ENCODE measurements at places on chromosomes 1 and 21.
A peak's percentile ranks its signal among the peaks of the same experiment; 100 is the strongest.

DNA sequence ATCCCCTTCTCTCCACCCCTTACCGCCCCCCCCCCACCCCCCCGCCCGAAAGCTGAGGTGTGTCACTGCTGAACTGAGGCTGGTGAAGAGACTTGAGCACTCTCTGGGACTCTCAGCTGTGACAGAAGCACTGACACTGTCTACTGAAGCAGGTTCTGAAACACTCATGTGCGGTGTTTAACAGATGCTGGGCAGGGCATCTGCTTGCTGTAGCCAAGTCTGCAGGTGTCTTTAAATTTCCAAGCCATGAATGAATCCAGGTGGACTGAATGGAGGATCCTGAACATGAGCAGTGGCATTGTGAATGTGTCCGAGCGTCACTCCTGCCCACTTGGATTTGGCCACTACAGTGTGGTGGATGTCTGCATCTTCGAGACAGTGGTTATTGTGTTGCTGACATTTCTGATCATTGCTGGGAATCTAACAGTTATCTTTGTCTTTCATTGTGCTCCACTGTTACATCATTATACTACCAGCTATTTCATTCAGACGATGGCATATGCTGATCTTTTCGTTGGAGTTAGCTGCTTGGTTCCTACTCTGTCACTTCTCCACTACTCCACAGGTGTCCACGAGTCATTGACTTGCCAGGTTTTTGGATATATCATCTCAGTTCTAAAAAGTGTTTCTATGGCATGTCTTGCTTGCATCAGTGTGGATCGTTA is at the start of gene GPR52:
Gene GPR52 (plus strand): TSS at position 99 of the 665 bp plus-strand sequence. CDS start 148 bp downstream, at position 247.
- no peak for DNase-seq

GRCh38 chr1:214582289-214582891 is 20.6 kb upstream of the CENPF start:
- no peak for DNase-seq

DNA sequence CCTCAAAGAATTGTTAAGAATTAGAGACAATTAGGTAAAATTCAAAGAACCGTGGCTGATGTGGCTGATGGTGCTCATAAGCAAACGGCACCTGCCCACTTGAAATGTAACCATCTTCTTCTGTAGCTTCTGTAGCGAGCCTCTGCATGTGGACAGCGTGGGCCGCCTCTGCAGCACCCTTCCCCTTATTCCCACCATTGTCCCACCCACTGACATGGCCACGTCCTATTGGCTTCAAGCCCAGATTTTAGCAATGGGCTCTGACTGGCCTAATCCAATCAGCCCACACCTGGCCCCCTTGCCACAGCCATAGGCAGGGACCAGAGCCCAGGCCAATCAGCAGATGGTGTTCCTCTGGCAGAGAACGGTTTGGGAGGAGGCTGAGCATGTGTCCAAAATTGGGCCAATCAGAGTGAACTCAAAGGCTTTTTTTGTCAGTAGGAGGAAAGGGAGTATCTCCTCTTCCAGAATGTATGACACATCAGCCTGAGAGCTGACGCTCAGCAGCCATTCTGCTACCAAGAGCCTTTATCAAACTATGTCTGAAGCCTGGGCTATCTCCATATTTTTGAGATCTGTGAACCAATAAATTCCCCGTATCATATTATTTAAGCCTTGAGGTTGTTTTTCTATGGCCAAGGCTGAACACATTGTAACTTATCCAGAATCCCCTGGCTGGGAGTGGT is 518.5 kb downstream of the SMYD3 start:
- no peak for DNase-seq

- no peak for DNase-seq
These were observed 144.3 kb downstream of the ST6GALNAC3 start for GRCh38 chr1:76218888-76219287.

DNA sequence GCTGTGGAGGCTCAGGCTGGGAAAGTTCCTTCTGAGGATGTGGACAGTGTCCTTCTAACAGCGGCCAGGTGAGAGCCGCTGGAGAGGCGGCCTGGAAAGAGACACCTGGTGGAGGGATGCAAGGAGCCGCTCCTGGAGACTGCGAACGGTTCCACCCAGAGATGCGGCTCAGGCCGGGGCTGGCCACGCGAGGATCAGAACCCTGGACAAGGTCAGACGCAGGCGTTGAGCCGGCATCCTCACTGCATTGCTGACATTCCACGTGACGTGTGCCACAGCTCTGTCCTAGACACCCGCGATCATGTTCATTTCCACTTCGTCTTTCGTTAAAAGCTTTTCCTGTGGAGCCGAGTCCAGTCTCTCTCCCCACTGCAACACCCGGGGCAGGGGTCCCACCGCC is 28.8 kb downstream of the CFAP74 start:
- no peak for DNase-seq

- no peak for DNase-seq
These were observed 304.7 kb upstream of the USP25 start for GRCh38 chr21:15425049-15425448.

GRCh38 chr1:85718678-85719340 is 10.6 kb upstream of the ZNHIT6 start:
- DNase-seq: no peak

- no peak for DNase-seq
These were observed 1.0 kb downstream of the S100A4 start for GRCh38 chr1:153544453-153545066.

DNA sequence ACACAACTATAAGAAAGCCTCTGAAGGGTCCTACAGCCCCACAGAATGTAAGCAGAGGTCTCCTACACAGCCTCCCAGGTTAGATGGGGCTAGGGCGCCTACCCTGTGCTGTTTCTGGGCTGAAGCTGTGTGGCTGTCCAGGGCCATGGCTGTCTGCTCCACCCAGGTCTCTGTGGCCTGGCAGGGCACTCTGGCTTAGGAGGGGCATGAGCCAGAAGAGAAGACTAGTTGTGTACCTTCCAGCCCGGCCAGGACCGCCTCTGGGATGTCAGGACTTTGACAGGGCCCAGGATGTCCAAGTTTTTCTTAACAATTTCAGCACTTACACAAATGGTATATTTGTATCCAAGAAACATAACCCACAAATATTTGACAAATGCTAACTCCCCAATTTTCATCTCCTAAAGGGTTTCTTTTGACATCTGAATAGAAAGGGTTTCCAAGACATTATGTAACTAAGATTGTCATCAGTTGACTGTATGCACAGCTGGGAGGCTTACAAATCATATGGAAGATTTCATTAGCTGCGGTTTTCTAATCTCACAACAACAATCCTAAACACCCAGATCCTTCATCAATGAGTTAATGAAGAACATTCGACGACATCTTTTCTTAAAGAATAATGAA is 80.5 kb downstream of the HSF2BP start:
- no peak for DNase-seq

DNA sequence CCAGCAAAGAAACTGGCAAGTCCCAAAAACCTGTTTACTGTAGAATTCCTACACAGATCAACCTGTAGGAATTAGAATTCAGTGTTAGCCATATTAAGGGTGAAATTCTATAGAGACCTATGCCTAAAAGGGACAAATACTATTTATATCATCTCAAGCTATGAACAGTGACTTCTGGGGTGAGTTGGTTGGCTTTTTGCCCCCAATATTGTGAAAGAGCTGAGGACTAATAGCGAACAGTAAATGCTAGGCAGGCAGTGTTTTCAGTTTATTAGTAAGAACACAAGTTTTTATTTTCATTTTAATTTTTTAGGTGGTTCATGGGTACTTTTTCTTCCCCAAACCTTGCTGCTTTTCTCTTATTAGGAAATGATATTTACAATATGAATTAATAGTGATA is 15.3 kb downstream of the SLC16A4 start:
- DNase-seq: no peak

GRCh38 chr1:97457446-97458089 is 463.3 kb downstream of the DPYD start:
- DNase-seq: no peak

DNA sequence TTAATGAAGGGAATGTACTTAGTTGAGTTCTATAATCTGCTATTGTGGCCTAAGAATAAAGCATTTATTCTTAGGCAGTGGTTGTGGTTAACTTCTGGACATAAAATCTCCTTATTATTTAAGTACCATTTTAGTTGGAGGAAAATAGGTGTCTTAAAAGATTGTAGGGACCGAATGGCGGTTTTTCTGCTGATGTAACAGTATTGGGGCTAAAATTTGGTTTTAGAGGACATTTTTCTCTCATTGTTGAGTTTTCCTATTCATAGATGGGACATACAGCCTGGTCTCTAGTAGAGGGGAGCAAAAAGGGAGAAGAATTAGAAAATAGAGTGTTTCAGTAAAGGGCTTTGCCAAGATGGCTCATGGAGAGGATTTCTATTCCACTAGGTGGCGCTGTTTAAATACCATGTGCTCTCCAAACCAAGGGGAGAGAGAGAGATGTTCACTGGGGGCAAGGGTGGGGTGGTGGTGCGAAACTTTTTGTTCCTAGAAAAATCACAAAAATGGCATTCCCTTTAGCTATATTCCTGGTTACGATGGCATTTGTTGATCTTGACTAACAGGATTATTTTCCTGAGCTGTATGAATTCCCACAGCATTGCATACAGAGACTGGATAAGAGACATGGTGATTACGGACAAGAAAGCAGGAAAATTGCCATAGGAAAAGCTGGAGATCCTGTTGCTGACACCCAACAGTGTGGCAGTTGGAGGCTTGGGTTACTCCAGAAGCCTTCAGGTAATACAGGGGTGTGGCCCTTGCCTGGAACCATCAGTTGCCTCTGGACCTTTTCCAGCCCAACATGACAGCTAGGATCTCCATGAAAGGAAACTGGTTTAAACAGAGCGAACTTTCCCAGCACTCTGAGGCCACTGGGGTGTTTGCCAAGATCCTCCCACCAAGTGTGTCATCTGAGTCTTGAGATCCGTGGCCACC is 18.2 kb upstream of the FCGR2A start:
- no peak for DNase-seq

GRCh38 chr1:49527606-49528305 is 496.0 kb downstream of the AGBL4 start:
- DNase-seq: no peak

DNA sequence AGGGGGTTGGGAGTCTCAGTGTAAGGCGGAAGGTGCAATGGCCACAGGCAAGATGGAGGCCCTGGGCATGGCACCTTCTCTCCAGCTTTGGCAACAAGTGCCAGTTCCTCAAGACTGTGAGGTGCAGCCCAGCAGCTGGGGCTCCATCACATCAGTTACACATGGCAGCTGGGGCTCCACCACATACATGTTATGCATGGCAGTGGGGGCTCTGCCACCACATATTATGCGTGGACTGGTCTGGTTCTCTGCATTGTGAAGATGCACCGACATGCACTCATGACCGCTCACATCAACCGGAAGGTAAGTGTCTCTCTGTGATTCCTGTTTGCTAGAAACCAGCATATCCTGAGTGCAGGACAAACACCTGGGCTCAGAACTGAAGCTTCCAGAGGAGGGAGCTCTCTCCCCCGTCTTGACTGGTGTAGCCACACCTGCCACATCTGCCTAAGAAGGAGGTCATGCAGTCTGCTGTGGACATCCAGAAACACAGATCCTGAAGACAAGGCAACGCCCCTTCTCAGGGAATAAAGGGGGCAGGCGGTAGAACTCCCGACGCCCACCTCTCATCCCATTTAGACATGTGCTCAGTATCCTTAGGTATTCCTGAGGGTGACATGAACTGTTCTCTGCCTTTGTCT is 104.1 kb upstream of the TMPRSS2 start:
- no peak for DNase-seq

- DNase-seq: no peak
These were observed 339.9 kb upstream of the OLFM3 start for GRCh38 chr1:102336602-102337001.

GRCh38 chr21:39602076-39602689 is 10.6 kb upstream of the B3GALT5 start:
- no peak for DNase-seq

- no peak for DNase-seq
These were observed 7.7 kb downstream of the TTLL10 start for GRCh38 chr1:1181129-1181937.

GRCh38 chr1:117189726-117190125 is 21.0 kb downstream of the VTCN1 start:
- DNase-seq: no peak

GRCh38 chr1:203465948-203466347 is 9.7 kb upstream of the PRELP start:
- no peak for DNase-seq

DNA sequence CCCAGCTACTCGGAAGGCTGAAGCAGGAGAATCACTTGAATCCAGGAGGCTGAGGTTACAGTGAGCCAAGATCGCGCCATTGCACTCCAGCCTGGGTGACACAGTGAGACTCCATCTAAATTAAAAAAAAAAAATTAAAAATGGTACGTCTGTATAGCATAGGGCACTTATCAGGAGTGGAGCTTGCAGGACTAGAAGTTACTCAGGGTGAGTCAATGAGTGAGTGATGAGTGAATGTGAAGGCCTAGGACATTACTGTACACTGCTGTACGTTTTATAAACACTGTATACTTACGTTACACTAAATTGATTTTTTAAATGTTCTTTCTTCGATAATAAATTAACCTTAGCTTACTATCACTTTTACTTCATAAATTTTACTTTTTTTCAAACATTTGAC is 183.6 kb downstream of the NR5A2 start:
- DNase-seq: no peak

- DNase-seq: no peak
These were observed 46.7 kb upstream of the SARS1 start for GRCh38 chr1:109167001-109167506.

DNA sequence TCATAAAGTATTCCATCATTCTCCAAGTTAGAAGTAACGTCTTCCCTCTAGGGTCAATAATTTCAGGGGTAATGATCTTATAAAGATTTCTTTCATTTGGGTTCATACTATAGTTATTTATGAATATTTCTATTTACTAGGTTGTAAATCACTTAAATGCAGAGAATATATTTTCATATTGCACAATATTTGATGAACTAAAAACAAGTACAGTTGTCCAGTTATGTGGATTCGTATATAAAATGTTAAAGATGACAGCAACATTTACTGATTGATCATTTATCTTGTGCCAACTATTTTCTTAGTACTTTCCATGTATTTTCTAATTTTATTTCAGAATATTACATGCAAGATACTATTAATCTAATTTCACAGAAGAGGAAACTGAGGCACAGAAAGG is 220.3 kb upstream of the TNR start:
- no peak for DNase-seq

DNA sequence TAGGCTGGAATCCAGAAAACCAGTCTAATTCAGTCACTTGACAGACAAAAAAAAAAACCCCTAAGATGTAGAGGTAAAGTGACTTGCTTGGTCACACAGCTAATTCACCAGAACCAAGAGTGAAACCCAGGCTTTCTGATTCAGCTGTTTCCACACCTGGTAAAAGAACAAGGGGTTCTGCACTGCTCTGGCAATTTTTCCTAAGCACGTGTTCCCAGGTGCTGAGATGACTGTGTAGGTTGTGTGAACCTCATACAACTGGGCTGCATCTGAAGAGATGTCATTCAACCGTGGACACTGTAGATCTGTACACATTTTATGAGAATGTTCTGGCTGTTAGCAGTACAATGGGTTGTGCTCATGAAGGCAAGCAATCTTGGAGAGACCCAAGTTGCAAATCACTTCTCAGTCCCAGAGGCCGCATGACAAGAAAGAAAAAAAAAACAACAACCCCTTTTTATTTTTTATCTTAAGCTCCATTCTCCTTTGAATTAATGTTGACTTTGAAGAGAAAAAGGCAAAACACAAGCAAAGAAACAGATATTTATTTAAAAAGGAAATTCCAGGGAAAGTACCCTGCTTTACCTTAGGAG is 95.4 kb downstream of the INTS7 start:
- DNase-seq: peak; percentile 53

- DNase-seq: no peak
These were observed 357.2 kb downstream of the COL11A1 start for GRCh38 chr1:102751111-102751510.

GRCh38 chr1:58997060-58997411 is 213.2 kb upstream of the JUN start:
- DNase-seq: no peak

GRCh38 chr1:88276163-88276562 is 407.9 kb upstream of the PKN2 start:
- DNase-seq: no peak

All from stimulated activated CD8-positive, alpha-beta memory T cell treated with anti-CD3 and anti-CD28 coated beads, Interleukin-15, amount 100 ng/mL, for 48 hours (primary cell).